Progenitor cell of endocrine pancreas (in vitro differentiated cells): ENCODE measurements at places on chromosomes 4 and X.
A peak's percentile ranks its signal among the peaks of the same experiment; 100 is the strongest.

DNA sequence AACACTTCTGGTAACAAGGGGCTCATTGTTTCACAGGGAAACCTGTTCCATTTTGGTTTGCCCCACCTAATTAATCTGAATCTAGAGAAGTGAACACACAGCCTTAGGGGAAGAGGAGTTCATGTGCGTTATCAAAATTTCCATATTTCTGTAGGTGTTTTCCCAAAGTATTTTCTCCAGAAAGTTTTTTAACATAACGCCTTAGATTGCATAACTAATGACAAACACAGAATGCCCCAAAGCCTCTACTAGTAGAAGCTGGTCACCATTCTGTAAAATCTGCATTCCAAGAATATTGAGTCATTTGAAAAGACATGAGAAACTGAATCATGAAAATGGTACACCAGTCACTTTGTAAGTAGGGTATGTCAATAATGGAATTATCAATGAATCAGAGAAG lies 41.1 kb downstream of the IL13RA2 start:
- no peak for DNase-seq

DNA sequence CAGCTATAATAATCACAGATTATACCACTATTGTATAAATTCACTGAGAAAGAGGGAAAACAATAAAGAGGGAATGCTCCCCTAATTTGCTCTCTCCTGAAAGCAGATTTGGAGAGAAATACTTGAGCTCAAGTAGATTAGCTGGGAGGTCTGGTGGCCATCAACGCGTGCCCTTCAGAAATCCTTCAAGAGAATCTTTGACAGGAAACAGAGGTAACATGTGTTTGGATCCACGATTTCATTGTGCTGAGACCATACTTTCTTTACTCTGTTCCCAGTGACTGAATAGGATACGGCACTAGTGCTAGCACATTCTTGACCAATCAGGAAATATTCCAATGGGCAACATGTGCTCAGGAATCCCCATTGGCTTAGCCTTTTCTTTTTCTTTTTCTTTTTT lies 1395.3 kb downstream of the RAPGEF2 start:
- no peak for DNase-seq

- no peak for DNase-seq
These were observed 590.0 kb downstream of the FSTL5 start for GRCh38 chr4:161573836-161574235.

DNA sequence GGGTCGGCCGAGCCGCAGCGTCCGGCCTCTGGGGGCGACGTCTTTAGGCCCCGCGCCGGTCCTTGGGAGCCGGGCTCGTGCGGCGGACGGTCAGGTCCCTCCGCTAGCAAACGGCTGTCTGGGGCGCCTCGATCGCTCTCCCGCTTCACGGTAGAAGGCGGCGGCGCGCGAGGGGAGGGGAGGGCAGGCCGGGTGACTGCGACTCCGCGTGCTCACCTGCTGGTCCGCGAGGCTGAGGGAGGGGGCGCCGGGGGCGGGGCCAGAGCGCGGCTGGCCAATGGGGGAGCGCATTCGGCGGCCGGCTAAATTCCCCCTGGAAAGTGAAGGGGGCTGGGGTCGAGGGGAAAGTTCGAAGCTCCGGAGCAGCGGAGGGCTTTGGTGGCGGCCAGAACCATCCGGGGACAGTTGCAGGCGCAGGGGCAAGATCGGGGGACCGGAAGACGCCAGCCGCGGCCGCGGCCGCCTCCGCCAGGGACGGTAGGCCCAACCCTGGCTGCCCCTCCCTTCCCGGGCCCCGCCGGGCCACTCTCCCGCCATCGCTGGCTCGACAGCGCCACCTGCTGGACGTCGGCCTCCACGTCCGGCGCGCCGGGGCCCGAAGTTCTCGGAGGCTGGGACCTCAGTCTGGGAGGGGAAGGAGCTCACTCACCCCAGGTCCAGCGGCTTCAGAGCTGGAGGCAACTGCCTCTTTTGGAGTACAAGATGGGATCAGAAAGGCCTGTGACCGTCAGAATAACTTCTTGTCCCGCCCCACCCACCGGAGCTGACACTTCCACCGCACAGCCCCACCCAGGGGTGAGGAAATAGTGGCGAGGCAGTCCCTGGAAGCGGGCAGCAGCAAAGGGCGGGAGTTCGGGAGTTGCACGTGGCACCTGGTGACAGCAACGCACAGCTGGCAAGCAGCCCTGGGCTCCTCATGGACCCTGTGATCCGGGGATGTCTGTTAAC lies 49.9 kb downstream of the ELF4 start:
- DNase-seq: peak; percentile 79

- no peak for DNase-seq
These were observed 105.5 kb upstream of the DDIT4L start for GRCh38 chr4:100295792-100296191.

DNA sequence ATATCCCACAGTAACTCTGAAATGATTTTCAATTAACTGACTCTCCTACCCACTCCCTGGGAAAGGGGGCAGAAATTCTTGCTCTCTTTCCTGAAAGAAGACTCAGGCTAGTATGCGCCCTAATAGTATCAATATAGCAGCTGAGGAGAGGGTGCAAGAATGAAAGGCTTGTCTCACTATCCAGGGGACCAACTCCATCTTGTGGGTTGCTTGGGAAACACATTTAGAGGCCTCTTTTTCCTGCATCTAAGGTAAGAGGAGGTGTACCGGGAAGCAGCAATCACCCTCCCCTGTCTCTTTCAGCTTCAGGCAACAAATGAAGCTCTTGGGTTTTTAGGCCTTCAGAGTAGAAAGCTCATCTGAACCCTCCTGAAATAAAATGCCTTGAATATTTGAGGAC lies 11.3 kb downstream of the TMEM255A start:
- no peak for DNase-seq

- DNase-seq: no peak
These were observed 65.7 kb downstream of the CLCN5 start for GRCh38 chrX:49988143-49988542.
